ENCODE measurements at places on chromosomes 7 and 10. TPM values are rescaled to one million over a fixed set of nuclear protein-coding genes. Genes with fewer than 3 reads are reported as not detected.

DNA sequence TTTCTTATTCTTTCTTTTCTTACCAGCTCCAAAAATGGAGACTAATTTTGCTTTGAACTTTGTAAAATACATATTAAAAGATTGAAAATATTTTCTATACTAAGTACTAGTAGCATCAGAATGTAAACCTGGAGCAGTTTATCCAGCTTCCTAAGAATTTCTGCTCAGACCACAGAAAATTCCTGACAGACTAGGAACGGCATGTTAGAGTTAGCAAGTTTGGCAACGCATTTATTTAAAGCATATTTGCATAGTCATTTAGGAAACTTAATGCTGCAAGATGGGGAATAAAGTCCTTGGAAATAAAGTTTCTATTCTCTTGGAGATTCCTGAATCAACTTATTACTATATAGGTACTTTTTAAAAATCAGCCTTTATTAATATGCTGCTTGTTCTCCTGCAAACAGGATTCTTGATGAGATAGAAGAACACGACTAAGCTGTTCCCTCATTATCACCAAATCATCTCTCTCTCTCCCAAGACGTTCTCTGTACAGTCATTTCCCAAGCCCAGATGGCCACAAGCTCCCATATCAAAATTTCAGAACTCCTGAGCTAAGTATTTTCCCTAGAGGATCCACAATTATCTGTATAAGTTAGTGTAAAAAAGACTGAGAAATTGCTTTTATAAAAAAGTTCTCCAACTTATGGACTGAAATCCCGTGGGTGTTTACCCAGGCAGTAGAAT, 305.8 kb upstream of the NEBL start:
- no peak for DNase-seq

- DNase-seq: no peak
Measured at GRCh38 chr10:9399275-9399983, 1344.9 kb downstream of the GATA3 start.

Gene HOXA2
- total RNA-seq: not detected

DNA sequence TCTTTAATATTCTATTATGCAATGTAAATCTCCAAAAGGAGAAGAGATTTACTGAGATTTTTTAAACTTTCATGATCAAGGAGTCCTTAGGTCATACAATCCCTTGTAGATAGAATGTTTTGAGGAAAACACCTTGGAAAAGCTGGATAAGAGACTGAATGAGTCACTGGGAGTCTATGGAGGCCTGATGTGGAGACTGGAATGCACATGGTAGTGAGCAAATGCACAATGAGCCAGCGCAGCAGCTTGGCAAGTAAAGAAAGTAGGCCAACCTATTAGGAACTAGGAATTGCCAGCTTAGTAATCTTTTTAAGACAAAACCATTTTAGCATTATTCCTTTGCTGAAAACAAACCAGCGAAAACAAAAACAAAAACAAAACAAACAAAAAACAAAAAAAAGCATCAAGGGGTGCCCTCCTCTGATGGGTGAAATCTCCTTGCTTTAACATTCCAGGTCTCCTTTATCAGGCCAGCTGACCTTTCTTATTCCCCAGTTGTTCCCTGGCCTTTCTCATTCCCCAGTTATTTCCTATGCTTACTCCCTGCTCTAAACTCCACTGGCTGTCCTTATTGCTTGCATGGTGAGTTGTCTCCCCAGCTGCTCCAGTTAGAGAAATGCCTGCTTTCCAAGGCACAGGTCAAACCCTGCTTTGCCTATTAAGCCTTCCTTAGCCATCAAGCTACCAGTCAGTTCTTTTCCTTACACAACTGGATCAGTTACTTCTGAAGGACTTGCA, 135.8 kb downstream of the PLCE1 start:
- no peak for DNase-seq

Gene ABCC2
- total RNA-seq: 6.3 TPM

DNA sequence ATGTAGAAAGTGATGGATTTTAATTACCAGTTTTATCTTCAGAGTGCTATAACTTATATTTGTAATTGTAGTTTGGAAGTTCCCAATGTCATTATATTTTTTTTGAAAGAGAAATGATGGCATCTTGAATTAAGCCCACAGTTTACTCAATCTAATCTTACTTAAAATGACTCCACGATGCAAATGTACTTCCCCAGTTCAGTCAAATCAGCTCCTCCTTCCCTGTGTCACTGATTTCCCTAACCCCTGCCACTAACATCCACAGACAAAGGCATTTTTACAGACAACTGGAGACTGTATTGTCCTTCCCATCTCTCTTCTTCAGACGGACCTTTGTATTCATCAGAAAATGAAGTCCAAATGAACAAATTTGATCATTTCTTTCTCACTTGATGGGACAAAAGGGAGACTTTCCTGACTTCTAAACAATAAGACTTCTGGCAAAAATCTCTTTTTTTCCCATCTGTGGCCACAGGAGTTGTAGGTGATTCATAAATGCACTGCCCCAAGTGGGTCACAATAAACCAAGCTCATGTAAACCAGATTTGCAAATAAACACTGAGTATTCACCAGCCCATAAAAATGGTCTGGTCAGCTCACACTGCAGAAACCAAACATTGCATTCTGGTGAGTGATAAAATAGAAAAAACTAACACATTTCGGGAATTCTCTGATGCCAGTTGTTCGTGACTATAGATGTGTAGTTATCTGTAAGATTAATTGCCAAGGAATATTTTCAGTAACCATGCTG, 162.9 kb downstream of the FANK1 start:
- no peak for DNase-seq

DNA sequence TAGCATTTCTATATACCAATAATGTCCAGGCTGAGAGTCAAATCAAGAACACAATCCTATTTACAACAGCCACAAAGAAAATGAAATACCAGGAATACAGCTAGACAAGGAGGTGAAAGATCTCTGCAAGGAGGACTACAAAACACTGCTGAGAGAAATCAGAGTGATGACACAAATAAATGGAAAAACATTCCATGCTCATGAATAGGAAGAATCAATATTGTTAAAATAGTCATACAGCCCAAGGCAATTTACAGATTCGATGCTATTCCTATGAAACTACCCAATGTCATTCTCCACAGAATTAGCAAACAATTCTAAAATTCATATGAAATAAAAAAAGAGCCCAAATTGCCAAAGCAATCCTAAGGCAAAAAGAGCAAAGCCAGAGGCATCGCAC, 116.8 kb upstream of the ZNF32 start:
- no peak for DNase-seq

Gene SLC26A5
- not detected for total RNA-seq

DNA sequence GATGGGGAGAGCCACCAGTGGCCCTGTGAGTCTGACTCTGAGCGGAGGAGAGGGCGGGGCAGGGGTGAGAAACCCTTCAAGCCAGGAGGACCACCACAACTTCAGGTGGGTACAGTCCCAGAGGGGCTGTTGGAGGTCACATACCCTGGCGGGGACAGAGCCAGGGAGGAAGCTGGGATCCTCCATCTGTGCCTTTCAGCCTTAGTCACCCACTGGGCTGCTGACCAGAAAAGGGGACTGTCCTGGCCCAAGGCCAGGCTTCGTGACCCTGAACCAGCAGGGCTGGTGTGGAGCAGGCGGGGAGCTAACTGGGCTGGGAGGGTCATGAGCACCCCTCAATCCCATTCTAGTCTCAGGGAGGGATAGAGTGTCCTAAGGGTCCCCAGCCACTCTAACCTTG, 1.5 kb upstream of the CALHM3 start:
- DNase-seq: no peak

DNA sequence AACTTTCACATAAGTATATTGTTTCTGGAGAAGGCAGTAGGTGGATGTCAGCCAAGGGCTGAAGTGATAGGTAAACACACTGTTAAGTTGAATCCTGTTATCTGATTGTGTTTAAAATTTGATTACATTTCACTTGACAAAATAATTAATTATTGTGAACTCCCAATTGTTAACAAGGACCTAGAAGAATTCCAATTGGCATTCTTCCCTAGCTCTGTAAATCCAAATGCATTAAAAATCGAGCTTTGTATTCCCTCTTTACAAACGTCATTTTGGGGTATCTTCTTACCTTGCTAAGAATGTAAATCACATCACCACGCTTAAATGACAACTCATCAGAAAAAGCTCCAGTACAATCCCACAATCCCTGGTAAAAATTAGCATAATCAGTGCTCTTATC, 179.9 kb downstream of the SKAP2 start:
- DNase-seq: no peak

- DNase-seq: no peak
Measured at GRCh38 chr7:47536661-47537611, 45.0 kb downstream of the TNS3 start.

GRCh38 chr10:69398466-69398865, 18.3 kb downstream of the TACR2 start:
- no peak for DNase-seq

DNA sequence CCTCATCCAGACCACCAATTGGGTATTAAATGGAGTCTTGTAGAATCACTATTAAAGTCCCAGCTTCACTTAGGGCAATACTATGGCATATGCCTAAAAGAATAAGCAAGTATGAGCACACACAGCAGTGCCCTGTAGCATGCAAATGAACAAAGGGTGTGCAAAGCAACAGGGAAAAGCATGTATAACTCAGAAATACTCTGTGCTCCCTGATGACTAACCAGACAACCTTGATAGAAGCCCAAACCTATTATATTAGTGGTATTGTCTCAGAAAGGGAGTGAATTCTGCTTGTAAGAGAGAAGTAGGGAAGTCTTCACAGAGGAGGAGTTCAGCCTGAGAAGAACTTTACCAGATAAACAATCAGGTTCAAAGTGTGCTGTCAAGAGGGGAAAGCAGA, 131.2 kb downstream of the DGKI start:
- DNase-seq: no peak

DNA sequence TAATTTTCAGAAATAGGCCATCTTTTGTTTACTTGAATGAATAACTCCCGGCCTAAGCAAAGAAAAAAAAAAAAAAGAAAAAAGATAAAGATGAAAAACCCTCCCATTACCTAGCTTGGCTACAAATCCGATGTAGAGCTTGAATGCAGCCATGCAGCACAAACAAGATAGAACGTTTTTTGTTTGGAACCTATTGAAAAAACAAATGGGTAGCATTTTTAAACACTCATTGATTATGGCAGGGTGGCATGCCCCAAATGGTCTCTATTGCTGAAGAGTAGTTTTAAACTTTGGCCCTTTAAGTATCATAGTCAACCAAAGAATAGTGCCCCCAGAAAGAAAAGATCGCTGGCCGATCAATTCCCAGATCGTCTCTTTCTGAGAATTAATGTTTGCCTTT, 84.4 kb downstream of the VTI1A start:
- no peak for DNase-seq

DNA sequence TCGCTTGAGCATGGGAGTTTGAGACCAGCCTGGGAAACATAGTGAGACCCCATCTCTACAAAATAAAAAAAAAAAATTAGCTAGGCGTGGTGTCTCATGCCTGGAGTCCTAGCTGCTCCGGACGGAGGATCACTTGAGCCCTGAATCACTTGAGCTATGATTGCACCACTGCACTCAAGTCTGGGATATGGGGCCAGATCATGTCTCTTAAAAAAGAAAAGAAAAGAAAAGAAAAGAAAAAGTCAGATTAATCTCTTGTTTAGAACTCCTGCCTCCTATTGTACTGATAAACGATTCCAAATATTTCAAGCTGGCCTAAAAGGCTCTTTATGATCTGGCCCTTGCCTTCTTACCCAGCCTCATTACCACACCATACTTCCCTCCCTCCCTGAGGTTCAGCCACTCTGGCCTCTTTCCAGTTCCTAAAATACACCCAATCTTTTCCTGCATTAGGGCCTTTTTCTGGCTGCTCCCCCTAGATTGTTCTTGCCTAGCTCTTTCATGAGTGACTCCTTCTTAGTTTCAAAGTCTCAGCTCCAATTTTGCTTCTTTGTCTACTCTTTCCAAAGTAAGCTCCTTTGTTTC, 41.7 kb downstream of the VCL start:
- DNase-seq: no peak

DNA sequence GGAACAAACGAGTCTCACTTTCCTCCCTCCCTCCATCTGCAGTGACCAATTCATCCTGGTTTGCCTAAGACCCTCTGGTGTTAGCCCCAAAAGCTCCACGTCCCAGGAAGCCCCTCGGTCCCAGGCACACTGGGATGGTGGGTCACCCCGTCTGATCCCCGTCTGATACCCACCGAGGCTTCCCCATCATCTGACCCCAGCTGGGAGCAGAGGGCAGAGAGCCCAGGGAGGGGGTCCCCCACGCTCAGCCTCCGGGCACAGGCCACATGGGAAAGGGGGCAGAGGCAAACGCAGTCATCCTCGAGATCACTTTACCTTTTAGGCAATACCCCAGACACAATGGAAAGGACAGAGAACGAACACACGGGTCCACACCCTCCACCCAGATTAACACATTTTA, 291.6 kb upstream of the PPP2R2D start:
- no peak for DNase-seq

DNA sequence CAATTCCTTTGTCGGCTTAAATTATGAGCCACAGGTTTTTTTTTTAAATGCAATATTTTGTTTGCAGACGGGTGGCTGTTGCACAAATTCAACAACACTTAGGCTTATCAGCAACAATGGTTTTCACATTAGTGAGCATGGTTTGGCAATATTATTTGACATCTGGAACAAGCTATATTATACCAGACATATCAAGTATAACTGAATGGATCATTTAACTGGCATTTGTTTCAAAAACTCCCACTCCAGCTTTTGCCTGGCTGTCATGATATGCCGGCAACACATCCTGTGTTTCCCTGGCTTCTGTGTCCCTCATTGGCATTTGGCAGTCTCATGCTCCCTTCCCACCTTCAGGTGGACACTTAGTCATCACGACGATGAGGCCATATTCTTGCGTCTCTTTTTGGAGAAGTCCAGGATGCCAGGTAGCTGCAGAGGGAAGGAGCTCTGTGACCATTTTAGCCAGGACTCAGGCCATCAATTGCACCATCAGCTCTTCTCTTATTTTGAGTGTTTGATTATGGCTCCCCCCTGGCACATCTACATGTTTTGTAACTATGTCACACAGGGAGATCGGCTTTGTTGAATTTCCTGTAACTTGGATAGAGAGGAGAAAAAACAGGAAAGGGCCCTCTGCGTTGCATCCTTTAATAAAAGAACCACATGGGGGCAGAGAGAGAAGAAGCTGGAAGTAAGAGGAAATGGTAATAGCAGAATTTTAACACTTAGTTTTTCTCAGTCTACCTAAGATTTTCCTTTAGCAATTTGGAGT, 413.9 kb downstream of the LRMDA start:
- DNase-seq: no peak

DNA sequence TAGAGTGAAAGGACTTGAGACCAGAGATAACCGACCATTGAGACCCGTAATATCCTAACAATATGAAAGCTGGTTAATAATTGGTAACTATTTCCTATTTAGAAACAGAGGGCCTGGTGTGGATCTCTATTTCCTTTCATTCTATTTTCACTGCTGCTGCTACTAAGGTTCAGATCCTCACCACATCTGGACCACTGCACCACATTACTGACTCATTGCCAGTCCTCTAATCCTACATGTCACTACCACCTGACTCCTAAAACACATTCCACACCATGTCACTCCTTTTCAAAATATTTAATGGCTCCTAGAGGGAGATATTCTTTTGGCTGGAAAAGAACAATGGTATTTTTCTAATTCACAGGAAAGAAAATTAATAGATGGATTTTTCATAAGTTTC, 6.4 kb downstream of the USP54 start:
- no peak for DNase-seq

GRCh38 chr10:97475936-97476594, 22.2 kb downstream of the MMS19 start:
- DNase-seq: no peak

All from naive thymus-derived CD4-positive, alpha-beta T cell (primary cell).